Activated CD4-positive, alpha-beta T cell treated with anti-CD3 and anti-CD28 coated beads, Interleukin-2, amount 10 ng/mL, durations not matched to agents 7 days and 5 days (primary cell): ENCODE measurements at places on chromosomes 1 and 21.

- peak; percentile 43 for DNase-seq
These were observed 7.3 kb upstream of the PMVK start for GRCh38 chr1:154943649-154944400.

GRCh38 chr1:147821883-147822282, 61.5 kb upstream of the GJA5 start:
- no peak for DNase-seq

DNA sequence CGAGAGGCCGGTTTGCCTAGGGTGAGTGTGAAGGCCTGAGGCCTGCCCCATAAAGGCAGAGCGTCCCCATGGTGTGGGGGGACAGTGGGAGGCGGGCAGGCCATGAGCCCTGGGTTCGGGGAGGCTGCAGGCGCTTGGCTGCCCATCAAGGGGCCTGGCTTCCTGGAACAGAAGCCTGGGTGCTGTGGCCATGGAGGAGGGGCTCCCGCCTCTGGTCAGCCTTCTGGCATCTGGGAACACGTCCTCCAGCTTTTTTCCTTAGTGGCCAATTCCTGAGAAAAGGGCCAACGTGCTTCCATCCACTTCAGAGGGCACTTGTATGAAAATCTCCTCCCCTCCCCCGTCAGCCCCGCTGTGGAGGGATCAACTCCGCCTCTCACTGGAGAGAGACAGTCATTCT, 58.7 kb downstream of the PRDM16 start:
- DNase-seq, result no peak

DNA sequence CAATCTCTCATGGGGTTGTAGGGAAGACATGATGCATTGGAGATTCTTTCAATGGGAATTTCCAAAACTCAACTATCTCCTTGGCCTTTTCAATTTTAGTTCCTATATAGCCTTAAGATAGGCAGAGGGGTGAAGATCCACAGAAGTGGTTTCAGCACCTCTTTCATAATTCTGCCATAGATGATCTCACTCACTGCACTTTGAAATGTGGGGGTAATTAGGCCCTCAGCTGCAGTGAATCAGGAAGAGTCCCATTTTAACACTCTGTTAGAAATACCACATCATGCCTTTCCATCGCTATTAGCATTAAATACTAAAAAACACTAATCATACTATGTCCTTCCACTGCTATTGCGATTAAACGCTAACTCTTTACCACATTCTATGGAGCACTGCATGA, 25.1 kb upstream of the EEIG2 start:
- DNase-seq, result no peak

- DNase-seq, result no peak
These were observed 233.3 kb upstream of the COA6 start for GRCh38 chr1:234139966-234140365.

DNA sequence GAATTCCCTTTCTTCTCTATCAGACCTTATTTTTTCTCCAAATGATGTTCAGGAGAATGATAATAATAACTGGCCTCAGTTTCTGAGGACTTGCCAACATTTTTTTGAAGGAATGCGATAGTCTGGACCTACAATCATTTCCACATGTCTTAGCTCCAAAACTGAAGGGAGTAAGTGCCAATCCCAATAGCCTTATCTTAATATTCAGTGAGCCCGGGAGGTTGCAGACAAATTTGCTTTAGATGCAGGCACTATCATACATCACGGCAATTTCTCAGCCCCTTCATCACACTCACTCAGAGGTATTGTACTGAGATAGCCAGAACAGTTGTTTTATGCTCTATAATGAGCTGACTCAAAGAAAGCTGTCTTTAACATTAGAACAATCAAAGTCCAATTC, 796.9 kb downstream of the ADGRL2 start:
- DNase-seq, result no peak

- no peak for DNase-seq
These were observed 383 bp upstream of the PRRX1 start for GRCh38 chr1:170663404-170664092.

DNA sequence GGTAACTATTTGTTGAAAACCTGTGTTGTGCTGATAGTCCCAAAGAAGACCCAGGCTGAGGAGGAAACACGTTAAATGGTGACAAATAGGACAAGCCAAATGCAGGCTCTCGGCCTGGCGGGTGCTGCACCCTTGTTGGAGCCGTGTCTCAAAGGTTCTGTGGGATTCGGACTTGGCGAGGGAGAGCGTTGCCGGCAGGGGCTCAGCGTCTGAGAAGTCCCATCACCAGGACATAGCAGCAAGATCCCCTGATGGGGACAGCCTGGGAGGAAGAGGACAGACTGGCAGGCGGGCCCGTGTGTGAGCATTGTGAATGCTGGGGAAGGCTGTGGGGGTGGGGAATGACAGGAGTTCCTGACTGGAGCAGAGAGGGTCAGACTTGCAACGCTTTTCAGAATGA, 142.5 kb downstream of the PGBD5 start:
- DNase-seq, result no peak

GRCh38 chr1:224690576-224690975, 74.5 kb downstream of the CNIH3 start:
- DNase-seq, result no peak

DNA sequence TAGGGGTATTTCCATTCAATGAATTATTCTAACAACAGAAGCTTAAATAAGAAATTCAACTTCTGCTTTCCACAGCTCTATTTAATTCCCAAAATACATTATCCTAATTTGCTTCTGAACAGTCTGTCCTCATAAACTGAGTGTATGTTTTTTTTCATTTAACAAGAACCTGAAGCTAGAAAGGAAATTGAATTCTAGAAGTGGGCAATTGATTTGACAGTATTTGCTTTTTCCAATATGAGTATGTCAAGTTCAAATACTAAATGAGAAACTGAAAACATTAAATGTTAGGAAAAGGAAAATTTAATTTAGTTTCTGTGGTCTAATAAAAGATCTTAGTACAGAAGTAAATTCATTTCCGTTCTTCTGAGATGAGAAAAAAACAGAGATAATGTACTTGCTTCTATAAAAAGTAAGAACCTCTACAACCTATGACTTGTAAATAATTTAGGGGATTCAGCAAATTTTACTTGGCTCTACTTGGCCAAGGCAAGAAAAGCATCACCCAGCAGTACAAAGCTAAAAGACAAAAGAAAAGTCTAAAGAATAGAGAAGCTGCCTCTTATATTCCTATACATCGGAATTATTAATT, 31.1 kb downstream of the RAB3GAP2 start:
- DNase-seq, result no peak

DNA sequence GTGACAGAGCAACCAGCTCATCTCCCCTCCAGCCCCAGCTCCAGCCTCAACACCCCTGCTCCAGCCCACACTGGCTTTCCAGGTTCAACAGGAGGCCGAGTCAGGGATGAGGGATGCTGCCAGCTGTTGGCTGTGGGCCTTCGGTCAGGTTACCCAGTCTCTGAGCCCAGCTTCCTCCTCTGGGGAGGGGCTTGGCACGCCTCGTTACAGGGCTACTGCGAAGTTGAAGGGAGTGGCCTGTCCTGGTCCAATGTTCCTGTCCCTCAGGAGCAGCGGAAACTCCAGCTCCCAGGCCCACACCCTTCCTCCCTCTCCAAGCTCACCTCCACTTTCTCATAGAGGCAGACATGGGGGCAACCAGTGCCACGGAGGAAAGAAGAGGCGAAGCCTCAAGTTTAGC, 15.1 kb upstream of the TAS1R2 start:
- no peak for DNase-seq

DNA sequence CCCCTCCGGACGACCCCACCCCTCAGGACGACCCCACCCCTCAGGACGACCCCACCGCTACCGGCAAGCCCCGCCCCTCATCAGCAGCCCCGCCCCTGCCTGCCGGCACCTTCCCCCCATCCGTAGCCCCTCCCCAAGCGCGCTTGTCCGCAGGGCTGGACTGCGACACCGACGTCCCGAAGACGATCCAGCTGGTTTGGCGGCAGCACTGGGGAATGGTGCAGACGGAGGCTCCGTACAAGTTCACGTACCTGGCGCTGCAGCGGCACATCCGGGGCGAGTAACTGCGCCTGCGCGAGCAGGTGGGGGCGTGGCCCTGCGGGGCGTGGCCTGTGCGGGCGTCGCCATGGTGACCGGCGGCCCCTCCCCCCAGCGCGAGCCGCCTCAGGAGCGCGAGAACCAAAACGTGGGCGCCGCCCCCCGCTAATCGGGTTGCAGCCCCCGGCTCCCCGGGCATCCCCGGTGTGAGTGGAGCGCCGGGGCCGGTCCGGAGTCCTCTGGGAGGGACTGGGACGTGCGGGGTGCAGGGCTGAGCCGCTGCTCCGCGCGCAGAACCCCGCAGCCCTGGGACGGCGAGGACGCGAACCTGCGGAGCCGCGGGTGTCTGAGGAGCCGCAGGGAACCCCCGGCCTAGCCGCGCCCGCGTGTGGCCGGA, 4.9 kb downstream of the RNF223 start:
- DNase-seq, result peak; percentile 89

GRCh38 chr1:184164536-184164935, 113.0 kb downstream of the TSEN15 start:
- DNase-seq, result no peak

DNA sequence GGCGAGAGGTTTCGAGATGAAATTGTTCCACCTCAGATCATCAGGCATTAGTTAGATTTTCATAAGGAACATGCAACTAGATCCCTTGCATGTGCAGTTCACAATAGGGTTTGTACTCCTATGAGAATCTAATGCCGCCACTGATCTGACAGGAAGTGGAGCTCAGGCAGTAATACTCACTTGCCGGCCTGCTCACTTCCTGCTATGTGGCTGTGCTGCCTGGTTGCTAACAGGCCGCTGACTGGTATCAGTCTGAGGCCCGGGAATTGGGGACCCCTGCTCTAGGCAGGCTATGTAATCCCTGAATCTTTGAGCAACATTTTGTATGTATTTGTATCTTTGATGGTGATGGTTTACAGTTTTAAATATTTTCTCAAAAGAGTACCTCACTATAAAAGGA, 32.5 kb downstream of the XKR8 start:
- DNase-seq, result peak; percentile 66

- no peak for DNase-seq
These were observed 404.0 kb downstream of the PRDM2 start for GRCh38 chr1:14103878-14104430.

GRCh38 chr1:32773018-32773763, 44.0 kb downstream of the YARS1 start:
- peak; percentile 78 for DNase-seq

GRCh38 chr1:115954684-115955083, 21.6 kb upstream of the SLC22A15 start:
- DNase-seq, result no peak

DNA sequence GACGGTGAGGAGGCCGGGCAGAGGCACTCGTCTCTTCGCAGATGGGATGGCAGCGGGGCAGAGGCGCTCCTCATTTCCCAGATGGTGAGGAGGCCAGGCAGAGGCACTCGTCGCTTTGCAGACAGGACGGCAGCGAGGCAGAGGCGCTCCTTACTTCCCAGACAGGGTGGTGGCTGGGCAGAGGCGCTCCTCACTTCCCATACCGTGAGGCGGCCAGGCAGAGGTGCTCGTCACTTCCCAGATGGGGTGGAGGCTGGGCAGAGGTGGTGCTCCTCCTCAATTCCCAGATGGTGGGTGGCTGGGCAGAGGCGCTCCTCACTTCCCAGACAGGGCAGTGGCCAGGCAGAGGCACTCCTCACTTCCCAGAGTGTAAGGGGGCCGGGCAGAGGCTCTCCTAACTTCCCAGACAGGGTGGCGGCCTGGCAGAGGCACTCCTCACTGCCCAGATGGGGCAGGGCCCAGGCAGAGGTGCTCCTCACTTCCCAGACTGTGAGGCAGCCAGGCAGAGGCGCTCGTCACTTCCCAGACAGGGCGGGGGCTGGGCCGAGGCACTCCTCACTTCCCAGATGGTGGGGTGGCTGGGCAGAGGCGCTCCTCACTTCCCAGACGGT, 9.9 kb downstream of the TCHHL1 start:
- no peak for DNase-seq

DNA sequence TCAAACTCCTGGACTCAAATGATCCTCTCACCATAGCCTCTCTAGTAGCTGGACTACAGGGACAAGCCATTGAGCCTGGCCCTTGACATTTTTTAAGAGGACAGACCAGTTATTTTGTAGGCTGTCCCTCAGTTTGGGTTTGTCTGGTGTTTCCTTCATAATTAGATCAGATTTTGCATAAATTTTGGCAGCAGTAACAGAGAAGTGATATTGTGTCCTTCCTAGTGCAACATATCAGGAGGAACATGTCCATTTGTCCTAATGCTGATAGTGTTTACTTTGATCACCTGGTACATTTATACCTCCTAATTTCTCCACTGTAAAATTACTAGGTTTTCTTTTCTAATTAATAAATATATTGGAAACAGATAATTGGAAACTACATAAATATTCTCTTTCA, 5.9 kb upstream of the NID1 start:
- no peak for DNase-seq

GRCh38 chr1:150473659-150474058, 13.6 kb upstream of the TARS2 start:
- no peak for DNase-seq

DNA sequence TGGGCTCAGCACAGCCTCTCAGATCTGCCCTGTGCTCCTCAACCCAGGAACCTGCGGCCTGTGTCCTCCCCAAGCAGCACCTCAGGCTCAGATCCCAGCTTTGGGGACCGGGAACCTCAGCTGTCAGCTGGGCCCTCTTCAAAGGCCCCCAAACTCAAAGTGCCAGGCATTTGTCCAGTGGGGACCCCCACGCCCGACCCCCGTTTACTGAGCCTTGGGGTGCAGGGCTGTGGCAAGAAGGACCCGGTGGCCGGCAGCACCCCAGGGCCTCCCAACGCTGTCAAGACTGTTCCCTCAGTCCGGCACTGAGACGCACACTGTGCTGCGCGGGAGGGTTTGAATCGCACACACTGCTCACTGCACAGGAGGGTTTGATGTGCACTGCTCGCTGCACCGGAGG, 35.0 kb downstream of the MORN1 start:
- no peak for DNase-seq
